ENCODE measurements at places on chromosomes 3 and 15.

DNA sequence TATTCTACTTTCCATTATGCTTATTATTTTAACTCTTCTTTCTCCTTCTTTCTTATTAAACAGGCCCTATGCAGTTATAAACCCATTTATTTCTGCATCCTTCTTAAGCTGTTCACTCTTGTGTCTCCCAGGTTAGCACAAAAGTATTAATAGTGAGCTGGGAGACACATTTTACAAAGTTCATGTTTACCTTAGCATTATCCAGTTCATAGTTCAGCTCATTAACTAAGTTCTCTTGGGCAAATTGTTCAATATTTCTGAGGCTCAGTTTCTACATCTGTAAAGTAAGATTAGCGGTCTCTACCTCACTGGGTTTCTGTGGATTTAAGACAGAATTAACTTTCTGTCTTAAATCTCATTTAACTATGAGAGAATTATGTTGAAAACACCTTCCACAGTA, 31.2 kb upstream of the UMPS start:
- no peak for DNase-seq

DNA sequence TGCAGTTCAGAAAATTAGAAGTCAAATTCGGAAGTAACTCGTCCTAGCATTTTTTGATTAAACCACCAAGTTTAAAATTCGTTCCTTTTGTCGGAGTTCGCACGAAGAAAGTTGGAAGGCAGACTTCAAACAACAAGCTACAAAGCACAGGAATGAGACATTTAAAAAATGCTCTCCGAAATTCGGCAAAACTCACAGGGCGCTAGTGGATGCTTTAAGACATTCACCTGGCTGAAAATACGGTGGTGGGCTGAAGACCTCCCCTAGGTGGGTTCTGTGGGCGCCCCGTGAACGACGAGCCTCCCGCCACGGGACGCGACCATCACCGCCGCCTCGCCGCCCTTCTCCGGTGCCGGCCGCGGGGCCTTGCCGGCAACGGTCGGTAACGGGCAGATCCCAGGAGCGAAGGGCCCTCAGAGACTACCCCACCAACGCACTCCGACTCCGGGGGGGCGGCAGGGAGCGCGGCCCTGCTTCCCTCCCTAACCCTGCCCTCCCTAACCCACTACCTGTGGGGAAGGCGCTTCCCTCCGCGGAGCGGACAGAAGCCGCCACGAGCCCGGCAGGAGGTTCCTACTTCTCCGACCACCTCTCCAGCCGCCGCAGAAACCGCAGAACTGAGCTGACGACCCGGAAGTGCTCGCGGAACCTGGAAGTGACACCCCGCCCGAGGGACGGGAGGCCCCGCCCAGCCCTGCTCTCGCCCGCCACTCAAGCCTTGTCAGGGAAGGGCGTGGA, at the start of gene GTF2A2:
GTF2A2 (minus strand) TSS at position 619 of the 738 bp plus-strand sequence. CDS start 5,238 bp downstream, outside the sequence.
- peak; percentile 85 for DNase-seq

GRCh38 chr3:53555068-53555588, 60.7 kb downstream of the CACNA1D start:
- no peak for DNase-seq

DNA sequence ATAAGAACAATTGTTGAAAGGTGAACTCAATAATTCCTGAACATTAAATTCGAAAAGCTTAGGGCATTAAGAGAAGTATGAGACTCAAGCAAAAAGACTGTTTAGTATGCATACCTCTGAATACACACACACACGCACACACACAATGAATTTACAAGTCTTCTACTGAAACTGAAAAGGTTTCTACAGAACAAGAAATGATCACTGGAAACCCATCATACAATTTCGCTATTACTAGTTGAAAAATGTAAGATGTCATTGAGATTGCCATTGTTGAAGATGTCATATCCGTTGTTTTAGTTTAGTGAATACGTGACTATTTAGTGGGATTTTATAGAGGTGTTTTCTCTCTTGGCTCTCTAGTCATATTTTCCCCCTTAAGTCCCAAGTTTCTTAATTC, 106.8 kb downstream of the FOXB1 start:
- no peak for DNase-seq

- DNase-seq: no peak
Measured at GRCh38 chr15:83396101-83396500, 51.0 kb upstream of the SH3GL3 start.
